ENCODE measurements at places on chromosomes 5 and 9.

GRCh38 chr5:539469-540070, 15.3 kb upstream of the SLC9A3 start:
- DNase-seq = no peak

DNA sequence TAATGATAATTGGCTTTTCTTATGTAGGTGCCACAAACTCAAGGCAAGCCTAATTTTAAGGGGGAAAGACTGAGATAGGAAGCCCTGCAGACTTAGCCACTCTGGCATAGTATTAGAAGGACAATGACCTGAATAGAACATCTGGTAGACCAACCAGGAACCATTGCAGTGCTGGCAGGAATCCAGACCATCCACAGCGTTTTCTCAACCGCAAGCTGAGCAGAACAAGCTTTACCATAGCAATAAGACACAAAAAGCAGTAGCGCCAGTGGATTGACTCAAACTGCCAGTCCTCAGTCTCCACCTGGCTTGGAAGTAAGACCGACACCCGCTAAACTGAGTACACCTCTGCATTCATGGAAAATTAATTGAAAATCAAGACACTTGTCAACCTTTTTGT, 141.3 kb upstream of the LPAR1 start:
- DNase-seq = no peak

DNA sequence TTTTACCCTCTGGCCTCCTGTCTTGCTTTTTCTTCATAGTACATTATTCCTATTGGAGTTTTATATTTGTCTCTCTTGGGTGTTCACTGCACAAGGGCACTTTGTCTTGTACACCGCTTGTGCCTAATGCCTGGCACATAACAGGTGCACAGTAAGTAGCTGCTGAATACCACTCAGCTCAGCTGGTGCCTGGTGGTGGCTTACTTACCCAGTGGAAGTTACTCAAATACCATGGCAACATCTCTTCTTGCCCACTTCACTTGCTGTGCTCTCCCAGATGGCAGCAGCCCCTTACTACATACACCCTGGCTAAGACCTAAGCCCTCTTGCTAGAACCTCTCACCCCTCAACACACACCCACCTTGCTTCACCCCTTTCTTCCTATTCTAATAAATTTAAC, 11.3 kb upstream of the SKP1 start:
- DNase-seq = no peak

DNA sequence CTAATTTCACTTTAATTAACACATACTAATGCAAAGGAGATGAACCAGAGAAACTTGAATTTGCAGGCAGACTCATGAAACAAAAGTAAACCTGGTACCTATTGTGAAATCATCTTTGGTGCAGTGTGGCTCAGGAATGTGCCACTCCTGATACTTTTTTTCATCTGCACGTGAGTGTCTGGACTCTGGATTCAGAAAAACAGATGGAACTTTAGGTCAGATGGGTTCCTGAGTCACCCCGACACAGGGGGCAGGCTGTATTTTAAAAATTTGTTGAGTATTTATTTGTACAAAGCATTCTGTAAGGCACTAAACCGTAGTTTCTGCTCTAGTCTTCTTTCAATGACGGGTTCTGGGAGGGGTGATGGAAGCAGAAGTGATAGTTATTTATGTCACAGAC, 52.2 kb upstream of the TUT7 start:
- no peak for DNase-seq

DNA sequence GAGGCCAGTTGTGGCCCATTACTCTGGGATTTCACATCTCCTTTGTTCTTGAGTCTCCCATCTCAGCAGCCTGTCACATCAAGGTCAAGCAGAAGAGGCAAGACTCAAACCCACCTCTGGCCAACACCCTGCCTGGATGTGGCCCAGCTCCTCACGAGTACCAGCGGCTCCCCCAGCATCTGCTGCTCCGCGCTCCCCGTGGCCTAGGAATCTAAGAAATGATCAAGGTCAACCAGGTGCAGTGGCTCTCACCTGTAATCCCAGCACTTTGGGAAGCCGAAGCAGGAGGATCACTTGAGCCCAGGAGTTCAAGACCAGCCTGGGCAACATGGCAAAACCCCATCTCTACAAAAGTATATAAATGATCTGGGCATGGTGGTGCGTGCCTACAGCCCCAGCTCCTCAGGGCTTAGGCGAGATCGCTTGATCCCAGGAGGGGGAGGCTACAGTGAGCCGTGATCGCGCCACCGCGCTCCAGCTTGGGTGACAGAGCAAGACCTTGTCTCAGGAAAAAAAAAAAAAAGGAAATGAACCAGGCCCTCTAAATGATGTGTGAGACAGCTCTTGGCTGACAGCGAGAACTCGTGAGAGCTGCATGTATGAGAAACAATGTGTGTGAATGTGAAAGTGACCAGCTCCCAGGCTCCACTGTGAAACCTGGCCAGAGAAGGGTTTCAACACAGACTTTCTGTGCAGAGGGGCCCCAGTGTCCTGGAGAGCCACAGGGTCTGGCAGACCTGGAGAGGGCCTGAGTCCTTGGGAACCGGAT, 61.6 kb upstream of the ANGPTL2 start:
- DNase-seq = no peak

- DNase-seq = no peak
Measured at GRCh38 chr9:134487066-134487710, 154.4 kb upstream of the COL5A1 start.

DNA sequence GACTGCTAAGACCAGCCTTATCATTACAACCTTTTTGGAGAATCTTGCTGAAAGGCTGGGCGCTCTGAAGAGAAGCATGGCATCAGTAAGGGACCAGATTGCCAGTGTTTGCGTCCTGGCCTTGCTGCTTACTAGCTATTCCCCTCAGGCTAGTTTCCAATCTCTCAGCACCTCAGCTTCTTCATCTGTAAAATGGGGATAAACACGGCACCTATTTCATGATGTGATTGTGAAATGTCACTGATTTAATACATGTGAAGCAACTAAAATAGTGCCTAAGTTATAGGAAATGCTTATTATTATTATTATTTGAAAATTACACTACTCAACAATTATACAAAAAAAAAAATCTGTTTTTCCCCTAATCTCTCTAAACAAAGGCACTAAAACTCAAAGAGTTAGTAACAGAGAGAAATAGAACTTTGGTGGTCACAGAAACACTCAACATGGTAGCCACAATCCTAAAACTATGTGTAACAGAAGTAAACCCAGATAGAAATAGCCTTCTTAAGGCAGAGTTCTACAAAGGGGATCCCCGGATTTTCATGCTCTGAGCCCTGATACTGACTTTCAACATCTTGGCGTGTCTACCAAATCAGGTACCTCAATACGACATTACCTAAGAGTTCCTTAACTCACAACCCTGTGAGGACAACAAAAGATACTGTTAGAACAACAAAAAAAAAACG, 62.0 kb downstream of the ENC1 start:
- DNase-seq = no peak

GRCh38 chr5:62653001-62653863, 74.6 kb downstream of the LRRC70 start:
- no peak for DNase-seq

GRCh38 chr5:2582106-2582505, 169.4 kb downstream of the IRX2 start:
- no peak for DNase-seq

GRCh38 chr9:109497226-109498153, 617 bp downstream of the PTPN3 start:
- no peak for DNase-seq

DNA sequence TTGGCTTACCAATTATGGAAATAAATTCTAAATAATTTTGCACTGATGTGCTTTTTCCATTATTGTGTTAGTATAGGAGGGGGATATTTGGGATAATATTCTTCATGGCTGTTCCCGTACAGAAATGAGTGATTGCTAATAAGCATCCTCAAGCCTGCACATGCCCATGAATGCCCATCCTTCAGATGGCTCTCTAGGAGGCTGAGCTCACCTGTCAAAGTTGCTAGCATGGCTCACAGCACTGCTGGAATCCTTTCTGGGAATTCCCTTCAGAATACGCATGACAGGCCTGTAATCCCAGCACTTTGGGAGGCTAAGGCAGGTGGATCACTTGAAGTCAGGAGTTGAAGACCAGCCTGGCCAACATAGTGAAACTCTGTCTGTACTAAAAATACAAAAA, 124.1 kb downstream of the NXNL2 start:
- no peak for DNase-seq

- no peak for DNase-seq
Measured at GRCh38 chr9:124291801-124292396, 34.1 kb downstream of the NEK6 start.
